ENCODE measurements at places on chromosomes 3 and 15.

- DNase-seq: no peak
Measured at GRCh38 chr15:27468151-27468591, 497.2 kb downstream of the GABRG3 start.

GRCh38 chr15:35838424-35839111 lies 292.6 kb upstream of the DPH6 start:
- DNase-seq: no peak

GRCh38 chr15:50556642-50557371 lies 10.3 kb upstream of the USP50 start:
- no peak for DNase-seq

- DNase-seq: peak; percentile 59
Measured at GRCh38 chr3:14548321-14548729, 8.2 kb upstream of the GRIP2 start.

DNA sequence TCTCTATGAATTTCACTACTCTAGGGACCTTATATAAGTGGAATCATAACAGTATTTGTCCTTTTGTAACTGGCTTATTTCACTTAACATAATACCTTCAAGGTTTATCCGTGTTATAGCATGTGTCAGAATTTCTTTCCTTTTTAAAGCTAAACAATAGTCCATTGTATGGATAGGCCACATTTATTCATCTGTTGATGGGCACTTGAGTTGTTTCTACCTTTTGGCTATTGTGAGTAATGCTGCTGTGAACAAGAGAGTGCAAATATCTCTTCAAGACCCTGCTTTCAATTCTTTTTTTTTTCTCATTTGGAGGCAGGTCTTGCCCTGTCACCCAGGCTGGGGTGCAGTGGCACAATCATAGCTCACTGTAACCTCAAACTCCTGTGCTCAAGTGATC lies 56.5 kb downstream of the CHCHD6 start:
- no peak for DNase-seq

GRCh38 chr3:111571282-111571681 lies 23.9 kb downstream of the ZBED2 start:
- no peak for DNase-seq

DNA sequence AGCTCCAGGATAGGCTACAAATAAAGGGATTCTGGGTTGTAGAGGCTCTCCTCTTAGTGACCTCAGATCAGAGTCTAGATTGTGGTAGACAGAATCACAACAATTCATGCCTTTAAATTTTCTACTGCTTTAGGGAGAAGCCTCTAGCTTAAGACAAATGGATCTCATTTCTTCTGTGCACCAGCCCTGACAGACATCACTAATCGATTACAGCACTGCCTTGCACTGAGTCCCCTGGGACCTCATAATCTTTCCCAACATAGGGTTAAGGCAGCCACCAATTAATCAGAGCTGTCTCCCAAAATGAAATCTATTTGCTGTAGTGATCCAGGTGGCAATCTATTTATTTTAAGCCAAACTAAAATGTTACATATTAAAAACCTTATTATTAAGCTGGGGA lies 436.5 kb upstream of the WNT5A start:
- no peak for DNase-seq

GRCh38 chr3:28326458-28326926 lies 22.0 kb upstream of the ZCWPW2 start:
- DNase-seq: no peak

DNA sequence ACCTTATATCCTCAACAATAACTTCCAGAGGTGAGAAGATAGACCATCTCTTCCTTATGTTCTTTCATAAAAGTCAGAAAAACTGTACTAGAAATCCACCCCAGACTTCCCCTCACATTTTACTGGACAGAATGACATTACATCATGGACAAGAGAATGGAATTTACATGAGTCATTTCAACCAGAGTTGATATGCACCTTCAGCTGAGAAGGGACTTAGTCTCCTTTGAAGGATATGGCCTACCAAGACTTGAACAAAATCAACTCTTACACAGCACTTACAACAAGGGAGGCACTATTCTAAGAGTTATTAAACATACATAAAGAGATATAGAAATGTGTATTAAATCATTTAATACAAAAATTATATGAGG lies 380.0 kb upstream of the DPH6 start:
- no peak for DNase-seq

DNA sequence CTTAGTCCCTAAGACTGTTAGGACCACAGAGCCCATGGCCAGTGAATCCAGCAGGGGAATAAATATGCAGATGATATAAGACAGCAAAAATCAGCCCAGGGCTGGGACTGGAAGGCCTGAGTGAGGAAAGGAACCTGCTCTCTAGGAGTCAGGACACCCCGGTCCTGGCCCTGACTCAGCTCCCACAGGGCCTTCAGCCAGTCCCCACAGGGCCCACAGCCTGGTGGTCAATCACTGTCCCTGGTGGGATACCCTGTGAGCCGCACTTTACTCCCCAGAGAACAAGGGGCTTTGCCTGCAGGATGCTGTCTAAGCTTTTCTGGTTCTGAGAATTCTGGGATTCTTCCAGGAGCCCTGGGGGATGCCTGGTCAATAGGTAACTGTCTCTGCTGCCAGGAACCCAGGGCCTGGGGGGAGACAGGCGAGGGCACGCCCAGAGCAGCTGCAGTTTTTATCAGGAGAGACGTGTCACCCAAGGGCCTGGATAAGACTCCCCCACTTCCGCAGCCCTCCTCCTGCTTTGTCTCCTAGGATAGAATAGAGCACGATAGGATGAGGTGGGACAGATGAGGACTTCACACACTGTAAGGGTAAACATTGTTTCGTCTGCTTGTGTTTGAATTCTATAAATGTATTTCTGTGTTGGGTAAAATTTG lies 49.5 kb upstream of the MCF2L2 start:
- DNase-seq: no peak

DNA sequence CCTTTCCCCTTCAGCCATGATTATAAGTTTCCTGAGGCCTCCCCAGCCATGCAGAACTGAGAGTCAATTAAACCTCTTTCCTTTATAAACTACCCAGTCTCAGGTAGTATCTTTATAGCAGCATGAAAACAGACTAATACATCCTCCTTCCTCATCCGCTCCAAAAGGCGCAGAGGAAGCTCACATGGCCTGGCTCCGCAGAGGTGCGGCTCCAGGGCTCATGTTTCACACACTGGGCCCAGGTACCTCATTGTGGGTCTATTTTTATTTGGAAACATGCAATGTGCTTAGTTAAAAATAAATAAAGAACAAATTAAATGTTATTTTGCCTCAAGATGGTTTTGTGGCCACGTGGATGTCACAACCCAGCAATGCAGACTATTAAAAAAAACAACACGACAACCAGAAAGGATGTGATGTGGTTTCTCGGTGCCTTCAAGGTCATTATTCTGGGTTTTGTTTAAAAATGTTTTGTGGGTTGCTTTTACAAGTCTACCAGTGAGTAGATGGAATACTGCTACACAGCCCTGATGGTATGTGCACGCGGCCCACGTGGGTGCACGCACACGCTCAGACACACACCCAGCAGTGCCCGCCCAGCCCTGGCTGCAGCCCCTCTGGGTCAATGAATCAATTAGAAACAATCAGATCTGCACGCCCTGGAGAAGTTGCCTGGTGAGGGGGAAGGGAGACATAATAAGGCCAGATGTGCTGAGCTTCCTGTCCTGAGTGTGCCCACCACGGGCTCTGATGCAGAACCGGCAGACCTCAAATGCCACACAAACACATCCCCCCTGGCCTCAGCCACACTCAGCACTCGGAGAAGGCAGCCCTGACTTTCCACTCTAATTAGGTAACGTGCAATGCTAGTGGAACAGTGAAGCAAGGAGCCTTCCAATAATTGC lies 140.1 kb downstream of the ADAMTS17 start:
- DNase-seq: no peak

DNA sequence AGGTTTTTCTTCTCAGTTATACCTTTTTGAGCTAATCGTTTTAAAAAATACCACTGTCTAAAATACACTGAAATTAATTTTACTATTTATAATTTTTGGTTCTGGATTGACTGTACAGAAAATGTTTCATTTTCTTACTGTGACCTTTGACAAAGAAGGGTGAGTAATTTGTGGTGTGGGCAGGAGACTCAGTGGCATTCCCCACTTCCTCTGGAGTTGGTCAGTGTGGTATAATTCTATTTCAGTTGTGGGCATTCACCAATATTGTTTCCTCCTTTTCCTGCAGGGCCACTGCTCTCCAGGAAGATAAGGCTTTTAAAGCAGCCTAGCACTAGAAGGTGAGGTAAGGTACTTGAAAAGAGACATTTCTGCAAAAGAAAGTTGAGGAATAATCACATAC lies 6.5 kb downstream of the DAG1 start:
- no peak for DNase-seq

DNA sequence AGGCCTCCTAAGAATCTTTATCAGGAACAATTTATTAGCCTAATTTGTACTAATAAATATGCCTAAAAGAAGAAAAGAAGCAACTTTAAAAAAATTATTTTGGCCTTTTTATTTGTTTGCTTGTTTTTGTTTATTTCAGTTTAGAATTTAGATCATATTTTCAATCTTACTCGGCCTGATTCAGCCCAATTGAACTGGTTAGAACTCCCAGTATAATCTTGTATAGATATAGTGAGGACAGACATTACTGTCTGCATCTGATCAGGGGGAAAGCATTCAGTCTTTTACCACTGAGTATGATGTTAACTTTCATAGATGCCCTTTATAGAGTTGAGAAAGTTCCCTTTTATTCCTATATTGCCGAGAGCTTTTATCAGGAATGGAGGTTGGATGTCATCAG lies 56.0 kb upstream of the CSTA start:
- DNase-seq: no peak

GRCh38 chr15:45276831-45277230 lies 24.8 kb downstream of the SLC28A2 start:
- DNase-seq: no peak

All from NCI-H524 (cell line).